ENCODE measurements at places on chromosomes 5 and 9. TPM values are rescaled to one million over a fixed set of nuclear protein-coding genes. Genes with fewer than 3 reads are reported as not detected.

Gene LIX1
- total RNA-seq, result not detected

Gene GDF9
- total RNA-seq, result not detected

GRCh38 chr5:135437422-135437795 is 9.7 kb downstream of the DCANP1 start:
- DNase-seq, result no peak

- no peak for DNase-seq
Observed at GRCh38 chr9:107614765-107615164, 125.2 kb upstream of the KLF4 start.

Gene CCDC180
- 7.6 TPM for total RNA-seq

Data from vagina (tissue), 2 donors.